Activated CD4-positive, alpha-beta memory T cell treated with anti-CD3 and anti-CD28 coated beads, Interleukin-2, amount 10 ng/mL, durations not matched to agents 7 days and 5 days (primary cell): ENCODE measurements at places on chromosomes 12 and 14.

DNA sequence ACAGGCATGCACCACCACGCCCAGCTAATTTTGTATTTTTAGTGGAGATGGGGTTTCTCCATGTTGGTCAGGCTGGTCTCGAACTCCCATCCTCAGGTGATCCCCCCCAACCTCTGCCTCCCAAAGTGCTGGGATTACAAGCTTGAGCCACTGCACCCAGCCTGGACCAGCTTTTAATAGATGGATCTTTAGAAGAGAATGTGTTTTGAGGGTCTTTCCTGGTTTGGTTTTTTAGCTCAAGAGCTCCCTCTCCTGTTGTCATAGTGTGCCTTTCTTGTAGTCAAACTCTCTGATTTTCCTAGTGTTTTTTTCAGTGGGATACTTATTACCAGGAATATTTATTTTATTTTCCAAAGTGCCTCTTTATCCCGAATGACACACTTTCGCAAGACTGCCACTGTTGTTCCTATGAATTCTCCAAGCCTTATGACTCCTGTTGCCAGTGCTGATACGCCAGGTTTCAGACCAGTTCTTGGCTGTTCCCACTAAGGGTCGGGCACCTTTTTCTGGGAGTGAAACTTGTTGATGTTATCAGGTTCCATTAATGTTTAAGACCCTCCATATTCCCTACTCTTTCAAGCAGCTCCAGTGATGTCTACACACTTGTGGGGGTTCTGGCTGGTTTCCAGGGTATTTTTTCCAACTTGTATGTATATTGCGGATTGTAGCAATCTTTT is 31.5 kb upstream of the LIMA1 start:
- DNase-seq, result no peak

DNA sequence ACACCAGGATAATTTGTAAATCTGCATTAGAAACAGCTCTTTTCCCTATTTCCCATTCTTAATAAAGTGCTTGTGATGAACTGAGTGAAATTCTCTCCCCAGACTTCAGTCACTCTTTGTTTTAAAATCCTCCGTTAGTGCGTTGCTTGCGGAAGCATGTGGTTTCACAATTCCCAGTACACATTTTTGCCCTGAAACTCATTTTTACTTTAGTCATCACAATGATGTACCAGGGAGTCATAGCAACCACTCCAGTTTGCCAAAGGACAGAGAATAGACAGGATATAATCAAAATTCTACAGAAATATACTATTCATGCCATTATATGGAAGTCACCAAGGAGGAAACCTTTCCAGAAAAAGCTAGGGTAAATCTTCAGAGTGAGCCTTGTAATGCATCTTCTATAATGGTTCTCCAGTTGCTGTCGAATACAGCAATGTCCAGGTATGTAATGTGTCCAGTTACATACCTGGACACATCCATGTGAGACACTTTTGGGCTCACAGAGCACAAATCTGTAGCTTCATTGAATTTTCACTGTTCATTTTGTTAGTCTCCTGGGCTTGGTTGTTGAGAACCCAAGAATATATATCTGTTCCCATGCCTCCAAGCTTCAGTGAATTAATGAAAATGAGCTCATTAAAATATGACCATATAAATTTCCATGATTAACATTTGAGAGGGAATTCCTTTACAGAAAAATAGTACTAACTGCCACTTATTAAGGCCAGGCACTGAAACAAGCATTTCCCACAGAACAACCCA is 57.8 kb downstream of the GPR135 start:
- no peak for DNase-seq

DNA sequence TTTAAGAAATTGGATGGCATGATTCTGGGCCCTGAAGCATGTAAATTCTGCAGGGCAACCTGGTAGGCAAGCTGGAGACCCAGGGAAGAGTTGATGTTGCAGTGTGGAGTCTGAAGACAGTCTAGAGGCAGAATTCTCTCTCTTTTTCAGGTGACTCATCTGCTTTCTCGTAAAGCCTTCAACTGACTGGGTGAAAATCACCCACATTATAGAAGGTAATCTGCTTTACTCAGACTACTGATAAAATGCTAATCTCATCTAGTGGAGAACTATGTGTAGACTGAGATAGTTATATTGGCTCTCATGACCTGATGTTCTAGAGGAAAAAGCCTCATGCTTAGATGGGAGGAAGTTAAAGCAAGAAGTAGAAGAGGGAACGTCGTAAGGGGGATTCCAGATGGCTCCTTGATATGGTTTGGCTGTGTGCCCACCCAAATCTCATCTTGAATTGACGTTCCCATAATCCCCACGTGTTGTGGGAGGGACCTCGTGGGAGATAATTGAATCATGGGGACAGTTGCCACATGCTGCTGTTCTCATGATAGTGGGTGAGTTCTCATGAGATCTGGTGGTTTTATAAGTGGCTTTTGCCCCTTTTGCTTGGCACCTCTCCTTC is 723.8 kb downstream of the BCL11B start:
- no peak for DNase-seq

GRCh38 chr12:29763301-29763683 is 20.4 kb downstream of the TMTC1 start:
- DNase-seq, result no peak

- DNase-seq, result no peak
Observed at GRCh38 chr12:64010069-64010686, 165.7 kb downstream of the SRGAP1 start.

DNA sequence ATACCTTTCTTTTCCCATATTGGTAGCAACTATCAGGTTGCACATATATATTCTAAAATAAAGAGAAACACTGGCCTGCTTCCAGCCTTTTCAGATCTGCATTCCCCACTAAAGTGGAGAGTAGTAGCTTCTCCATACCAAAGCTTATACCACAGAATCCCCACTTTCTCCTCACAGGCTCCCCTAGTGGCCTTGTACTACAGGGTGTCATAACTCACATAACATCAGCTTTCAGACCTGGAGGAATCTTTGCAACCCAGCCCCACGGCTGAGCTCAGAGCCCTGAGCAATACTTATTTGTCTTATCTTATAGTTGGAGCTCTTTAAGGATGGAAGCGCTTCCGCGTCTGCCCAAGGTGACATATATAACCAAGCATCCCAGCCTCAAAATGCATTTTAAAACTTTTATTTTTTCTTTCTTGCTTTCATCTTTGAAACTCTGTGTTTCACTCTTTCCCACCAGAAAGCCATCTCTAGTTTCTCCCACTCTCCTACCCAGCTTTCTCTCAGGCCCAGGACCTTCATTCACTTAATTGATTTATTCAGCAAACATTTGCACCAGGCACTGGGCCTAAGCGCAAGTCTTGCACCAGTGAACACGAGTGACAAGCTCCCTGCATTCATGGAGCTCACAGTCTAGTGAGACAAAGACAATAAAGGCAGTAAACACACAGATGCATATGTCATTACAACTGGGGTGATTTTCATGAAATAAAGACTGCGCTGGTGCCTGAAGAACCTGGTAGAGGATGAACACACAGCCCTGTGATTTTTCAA is 254.7 kb downstream of the IPO8 start:
- no peak for DNase-seq

DNA sequence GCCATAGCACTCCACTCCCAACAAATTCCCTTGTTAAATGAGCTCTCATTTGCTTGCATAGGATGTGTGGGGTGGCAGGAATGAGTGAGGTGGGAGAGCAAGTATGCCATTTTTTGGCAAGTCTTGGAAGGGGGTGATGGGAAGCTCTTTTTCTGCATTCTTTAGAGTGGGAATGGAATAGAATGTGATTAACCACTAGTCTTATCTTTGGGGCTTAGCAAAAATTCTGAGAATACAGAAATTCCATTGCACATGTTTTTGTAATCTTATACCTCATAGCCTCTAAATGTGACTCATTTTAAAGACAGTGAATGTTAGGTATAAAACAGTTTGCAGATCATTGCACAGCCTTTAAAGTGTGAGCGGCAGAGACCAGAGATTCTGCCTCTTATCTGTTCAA is 28.4 kb upstream of the NEDD1 start:
- no peak for DNase-seq
